Stromal cell of bone marrow (primary cell): ENCODE measurements at places on chromosomes 2 and 18.

DNA sequence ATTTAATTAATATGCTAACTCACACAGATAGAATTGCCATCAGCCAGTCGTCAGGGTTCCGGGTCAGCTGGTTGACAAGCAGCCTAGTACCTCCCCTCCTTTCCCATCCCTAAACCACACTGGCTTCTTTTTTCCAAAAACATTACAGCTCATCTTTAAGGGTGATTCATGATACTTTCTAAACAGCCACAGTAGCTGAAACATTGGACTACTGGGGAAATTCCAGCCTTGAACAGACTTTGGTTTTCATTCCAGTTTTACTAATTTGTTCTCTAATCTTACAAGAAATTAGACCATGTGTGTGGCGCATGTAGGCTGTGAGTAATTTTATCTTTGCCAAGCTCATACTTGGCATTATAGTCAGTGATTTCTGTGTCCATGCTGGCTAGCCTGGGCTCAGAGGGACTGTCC, 110.8 kb downstream of the FMNL2 start:
- DNase-seq, result peak; percentile 94

GRCh38 chr2:119231975-119232665, 8.5 kb downstream of the STEAP3 start:
- DNase-seq, result no peak

DNA sequence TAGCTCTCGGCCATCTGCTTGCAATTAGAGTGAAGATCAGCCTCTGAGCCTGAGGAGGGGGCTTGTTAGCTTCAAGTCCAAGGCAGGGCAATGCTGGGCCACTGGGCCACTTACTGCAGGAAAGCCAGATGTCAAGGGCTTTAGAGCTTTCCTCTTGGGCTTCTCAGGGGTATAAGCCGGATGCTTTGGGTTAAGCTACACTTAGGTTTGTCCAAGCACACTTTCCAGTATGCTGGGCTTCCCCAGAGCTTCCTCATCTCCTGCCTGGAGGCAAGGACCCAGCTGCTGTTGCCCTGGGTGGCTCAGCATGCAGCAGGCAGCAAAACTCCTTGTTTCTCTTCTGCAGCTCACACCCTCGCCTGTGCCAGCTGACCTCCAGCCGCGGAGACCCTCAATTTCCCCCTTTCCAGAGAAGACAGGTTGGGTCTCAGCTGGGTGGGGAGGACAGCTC, 29.0 kb upstream of the ATOH8 start:
- no peak for DNase-seq

DNA sequence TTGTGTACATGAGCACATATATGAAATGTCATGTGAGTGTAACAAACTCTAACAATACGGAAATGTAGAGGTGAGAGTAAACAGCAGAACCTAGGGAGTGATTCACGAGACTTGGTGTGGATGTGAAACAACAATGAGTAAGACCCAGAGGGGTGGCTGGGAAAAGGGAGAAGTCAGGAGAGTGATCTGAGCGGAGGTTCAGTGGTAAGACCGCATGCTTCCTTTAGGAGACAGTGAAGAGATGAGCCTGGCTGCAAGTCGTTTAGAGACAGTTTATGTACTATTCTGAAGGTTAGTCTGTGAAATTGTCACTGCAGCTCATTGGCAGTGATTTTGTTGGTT, 150.6 kb downstream of the PRPF40A start:
- no peak for DNase-seq

GRCh38 chr2:217915706-217916105, 87.1 kb downstream of the TNS1 start:
- no peak for DNase-seq

- DNase-seq, result no peak
Measured at GRCh38 chr2:176242276-176242675, 27.0 kb upstream of the MTX2 start.

DNA sequence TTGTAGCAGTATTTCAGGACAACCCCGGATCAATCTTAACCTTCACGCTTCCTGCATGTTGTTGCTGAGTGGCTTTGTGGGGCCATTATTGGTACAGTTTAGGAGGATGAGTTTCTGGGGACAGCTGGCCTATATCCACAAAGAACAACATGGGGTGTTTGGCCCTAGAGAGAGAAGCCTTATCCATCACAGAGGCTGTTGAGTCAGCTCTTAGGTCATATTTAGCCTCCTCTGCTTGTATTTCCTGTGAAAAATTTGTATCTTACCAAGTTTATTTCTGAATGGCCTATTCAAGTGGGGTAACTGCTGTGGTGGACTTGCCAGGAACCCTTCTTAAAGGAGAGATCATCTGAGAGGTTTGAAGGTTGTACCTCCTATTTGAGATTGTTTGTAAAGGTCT, 77.6 kb downstream of the MAP4K4 start:
- DNase-seq, result no peak

DNA sequence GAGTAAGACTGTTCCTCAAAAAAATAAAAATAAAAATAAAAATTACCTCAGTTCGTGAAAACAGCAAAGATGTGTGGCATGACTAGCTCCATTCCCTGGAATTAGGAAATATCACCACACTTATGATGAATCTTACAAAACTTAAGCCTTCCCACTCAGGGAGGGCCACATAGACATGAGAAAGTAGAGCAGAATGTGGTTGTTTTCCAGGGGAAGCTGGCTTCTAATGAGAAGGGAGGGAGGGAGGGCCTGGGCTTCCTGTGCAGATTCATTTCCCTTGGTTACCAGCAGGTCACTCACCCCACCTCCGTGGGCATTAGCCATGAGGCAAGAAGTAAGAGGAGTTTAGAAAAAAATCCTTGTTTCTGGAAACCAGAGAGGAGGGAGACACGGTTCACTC, 95.9 kb upstream of the RMDN2 start:
- DNase-seq, result peak; percentile 98

GRCh38 chr2:197986977-197987376, 182.6 kb downstream of the PLCL1 start:
- DNase-seq, result no peak

DNA sequence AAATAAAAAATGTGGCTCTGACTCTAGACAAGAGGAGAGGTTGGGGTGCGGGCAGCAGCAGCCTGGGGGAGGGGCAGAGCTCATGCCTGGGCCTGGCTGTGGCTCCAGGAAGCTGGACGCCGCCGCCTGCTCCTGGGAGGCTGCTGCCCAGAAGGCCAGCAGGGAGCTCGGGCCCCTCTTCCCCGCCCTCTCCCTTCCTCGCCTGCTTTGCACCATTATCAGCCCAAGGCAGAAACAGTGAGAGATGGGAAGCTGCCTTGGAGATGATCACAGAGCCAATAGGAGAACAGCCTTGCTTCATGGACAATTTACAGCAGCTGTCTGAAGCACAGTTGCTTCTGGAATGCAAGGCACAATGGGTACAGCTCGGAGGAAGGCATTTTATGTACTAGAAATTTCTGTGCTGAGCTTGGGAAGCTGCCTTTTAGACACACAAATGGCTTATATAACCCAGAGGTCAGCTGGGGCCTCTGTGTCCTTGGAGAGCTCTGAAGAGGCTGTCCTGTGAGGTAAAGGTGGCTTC, 55.3 kb upstream of the AFF3 start:
- peak; percentile 21 for DNase-seq

DNA sequence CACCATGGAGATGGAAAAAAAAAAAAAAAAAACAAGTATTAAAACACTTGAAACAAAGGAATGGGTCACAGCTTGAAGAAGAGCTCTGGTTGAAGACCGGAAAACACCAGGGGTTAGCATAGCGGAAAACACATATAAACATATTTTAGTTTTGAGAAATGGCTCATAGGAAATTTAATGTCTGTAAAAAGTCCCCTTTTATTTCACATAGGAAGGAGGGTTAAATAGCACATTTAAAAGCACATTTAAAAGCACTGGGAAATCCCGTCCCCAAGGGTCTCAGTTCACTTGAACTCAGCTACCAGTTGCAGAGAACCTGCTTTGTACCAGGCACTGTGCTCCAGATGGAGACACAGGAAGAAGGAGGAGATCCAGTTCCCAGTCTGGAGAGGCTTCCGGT, 65.5 kb downstream of the KCNE4 start:
- no peak for DNase-seq

DNA sequence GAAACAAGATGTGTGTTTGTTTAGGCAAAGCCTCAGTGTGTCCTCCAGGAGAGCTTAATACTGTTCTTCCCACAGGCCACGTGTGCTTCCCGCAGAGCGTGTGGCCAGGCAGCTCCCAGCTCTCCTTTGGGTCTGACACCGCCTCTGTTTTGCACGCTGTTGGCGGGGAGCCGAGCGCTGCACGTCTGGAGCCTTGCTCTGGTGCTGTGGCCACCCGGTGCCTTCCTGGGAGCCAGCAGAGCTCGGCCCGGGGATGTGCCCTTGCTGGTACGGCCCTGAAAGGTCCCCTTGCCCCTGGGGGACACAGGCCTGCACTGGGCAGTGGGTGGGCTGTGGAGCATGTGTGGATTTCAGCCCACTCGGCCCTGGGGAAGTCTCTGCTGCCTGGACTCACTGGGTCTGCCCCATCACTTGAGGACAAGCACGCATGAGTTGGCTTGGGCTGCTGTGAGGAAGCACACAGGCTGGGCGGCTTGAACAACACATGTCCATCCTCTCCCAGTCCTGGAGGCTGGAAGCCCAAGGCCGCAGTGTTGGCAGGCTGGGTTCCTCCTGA, 160.7 kb upstream of the HDAC4 start:
- DNase-seq, result no peak

GRCh38 chr2:73593680-73594079, 48.5 kb downstream of the NAT8 start:
- DNase-seq, result no peak

- no peak for DNase-seq
Measured at GRCh38 chr18:22168360-22168921, 948 bp upstream of the GATA6 start.

DNA sequence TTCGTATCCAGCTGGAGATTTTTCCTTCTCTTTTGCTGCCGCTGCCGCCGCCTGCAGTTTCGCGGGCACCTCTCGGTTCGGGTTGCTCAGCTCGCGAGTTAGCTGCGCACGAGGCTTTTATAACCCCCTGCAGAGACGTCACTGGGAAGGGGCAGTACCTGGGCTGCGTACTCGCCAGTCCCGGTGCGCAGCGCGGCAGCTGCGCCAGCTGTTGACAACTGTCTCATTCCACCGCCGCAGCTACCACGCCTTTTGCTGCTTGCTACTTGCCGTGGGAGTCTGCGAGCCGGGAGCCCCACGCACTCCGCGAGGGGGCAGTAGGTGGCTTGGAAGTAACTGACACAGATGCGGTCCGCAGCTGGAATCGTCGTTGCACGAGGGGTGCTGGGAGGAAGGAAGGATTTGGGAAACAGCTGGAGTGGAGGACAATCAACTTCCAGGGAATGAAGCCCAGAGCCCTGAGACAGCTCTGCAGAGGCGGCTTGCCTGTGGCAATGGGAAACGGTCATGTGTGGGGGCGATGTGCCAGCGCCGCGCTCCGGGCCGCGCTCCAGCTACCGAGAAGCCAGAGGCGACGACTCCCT, at the start of gene TACR1:
Gene TACR1, minus strand, starts transcription at position 93 of the 584 bp plus-strand sequence. CDS start 586 bp downstream, outside the sequence.
- DNase-seq, result peak; percentile 56

- DNase-seq, result no peak
Measured at GRCh38 chr2:130819226-130819607, 17.5 kb upstream of the ARHGEF4 start.

GRCh38 chr2:134362740-134363139, 108.9 kb downstream of the MGAT5 start:
- DNase-seq, result no peak

DNA sequence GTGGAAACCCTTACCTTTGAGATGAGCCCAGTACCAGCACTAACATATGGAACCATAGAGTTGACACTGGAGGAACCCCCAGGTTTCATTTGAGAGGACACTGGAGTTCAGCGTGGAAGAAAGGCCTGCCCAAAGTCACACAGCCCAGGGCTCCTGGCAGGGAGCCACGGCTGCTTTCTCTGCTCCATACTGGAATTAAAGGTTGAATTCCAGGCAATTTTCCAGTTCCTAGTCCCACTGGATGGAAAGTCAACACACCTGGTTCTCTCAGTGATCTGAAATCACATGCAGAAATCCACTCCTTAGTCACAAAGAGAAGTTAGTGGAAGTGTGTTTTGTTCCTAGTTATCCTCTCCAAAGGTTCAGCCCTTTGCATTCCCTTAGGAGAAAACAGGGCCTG, 336.1 kb upstream of the SKOR2 start:
- DNase-seq, result no peak

DNA sequence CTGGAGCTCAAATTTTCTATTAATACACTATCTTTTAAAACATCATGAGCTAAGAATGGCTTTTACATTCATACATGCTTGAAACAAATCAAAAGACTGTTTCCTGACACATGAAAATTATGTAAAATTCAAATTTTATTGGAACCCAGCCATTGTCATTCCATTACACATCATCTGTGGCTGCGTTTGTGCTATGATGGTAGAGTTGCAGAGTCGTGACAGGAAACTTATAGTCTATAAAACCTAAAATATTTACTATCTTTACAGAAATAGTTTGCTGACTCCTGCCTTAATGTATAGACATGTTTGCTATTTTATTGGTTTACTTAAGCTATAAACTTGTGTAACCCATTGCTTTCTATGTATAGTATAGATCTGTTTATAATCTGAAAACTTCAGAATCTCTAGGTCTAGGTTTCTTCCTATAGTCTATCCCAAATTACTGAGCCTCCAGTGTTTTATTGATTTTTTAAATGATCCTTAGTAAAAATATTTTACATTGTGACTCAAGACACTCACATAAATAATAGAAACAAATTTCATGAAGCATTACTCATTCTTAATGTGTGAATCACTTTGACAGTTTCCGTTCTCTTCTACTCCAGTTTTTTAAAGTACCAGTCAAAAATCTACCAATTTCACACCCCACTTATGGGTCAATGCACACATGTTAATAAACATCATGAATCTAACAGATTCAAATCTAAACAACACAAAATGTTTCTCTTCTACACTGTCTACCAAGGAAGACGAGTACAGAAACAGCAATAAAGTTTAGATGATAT, 26.4 kb upstream of the MRPL19 start:
- no peak for DNase-seq

DNA sequence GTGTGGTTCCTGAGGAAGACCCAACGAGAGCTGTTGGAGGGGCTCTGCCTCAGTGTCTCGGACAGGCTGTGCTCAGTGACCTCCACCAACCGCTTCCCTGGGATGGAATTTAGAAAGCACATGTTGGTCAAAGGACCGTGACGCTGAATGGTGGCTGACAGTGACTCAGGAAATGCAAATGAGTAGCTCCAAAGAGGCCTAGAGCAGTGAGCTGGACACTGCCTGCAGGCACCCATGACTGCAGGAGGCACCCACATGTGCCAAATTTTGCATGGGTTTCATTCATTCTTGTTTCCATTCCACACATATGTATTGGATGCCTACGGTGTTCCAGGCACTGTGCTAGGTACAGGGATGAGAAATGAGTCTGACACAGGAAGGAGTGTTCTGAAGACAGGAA, 46.4 kb downstream of the ACKR3 start:
- DNase-seq, result no peak

DNA sequence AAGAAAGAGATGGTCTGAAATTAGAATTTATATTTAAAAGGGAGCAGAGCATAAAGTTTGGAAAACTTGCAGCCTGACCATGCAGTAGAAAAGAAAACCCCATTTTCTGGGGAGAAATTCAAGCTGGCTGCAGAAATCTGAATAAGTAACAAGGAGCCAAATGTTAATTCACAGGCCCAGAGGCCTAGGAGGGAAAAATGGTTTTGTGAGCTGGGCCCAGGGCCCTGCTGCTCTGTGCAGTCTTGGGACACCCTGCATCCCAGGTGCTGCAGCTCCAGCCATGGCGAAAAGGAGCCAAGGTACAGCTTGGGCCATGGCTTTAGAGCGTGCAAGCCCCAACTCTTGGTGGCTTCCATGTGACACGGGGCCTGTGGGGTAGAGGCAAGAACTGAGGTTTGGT, 41.3 kb downstream of the CFAP36 start:
- DNase-seq, result no peak

GRCh38 chr2:157620956-157621355, 7.7 kb downstream of the ACVR1C start:
- peak; percentile 34 for DNase-seq

GRCh38 chr2:27888790-27889189, 1.4 kb downstream of the RBKS start:
- DNase-seq, result no peak

GRCh38 chr2:110998311-110998710, 122.4 kb upstream of the BCL2L11 start:
- DNase-seq, result no peak
